ENCODE measurements at places on chromosomes 12 and 14. TPM values are rescaled to one million over a fixed set of nuclear protein-coding genes. Genes with fewer than 3 reads are reported as not detected.

DNA sequence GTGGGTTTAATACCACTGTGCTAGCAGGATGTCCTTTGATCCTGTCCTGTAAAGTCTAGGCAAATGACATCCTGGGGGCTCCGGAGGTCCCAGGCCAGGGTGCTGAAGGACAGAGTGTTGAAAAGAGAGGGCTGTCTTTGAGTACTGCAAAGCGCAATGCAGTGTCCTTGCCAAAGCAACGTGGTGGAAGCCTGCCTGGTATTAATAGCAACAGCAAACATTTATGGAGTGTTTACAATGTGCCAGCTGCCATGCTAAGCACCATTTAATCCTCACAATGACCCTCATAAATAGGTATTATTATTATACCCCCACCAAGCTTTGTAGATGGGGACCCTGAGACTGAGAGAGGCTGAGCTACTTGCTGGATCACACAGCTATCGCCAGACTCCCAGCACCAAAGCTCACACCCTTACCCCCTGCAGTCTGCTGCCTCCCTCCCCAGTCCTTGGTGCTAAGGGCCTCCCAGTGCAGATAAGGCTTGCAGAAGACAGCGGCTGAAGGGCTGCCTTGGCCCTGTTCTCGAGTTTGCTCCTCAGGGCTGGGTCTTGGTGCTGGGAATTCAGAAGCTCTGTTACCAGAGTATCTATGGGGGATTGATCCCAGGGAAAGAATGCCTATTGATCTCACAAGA, 427.7 kb downstream of the FUT8 start:
- H3K4me1 ChIP-seq: peaks cover 5% of the 10 kb centered on the region
- peak; percentile 30 for DNase-seq
- no peak overlapping the region for H3K27ac ChIP-seq

DNA sequence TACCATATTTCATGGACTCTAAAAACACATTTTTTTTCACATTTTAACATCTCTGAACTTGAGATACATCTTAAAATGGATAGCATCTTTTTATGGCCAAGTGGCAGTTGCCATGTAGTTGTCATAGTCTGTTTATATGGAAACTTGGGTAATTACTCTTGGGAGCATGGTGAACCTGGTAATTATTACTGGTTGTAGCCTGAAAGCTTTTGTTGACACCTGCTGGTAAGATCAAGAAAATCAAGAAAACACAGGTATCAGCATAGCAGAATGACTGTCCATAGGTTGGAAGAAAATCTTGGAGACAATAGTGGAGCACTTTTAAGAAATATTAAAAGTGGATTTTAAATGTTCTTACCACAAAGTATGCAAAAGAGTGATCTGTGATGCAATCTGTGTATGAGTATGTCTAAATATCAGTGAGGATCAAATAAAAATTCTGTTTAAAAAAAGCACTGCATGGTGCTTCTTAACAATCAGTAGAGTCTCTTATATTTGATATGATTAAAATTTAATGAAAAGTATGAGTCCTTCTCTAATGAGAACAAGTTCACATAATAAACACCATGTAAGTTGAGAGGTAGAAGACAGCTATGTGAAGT, 44.2 kb downstream of the TTC8 start:
- no peaks in the 10 kb centered on the region for H3K4me1 ChIP-seq
- DNase-seq: peak; percentile 15
- H3K4me3 ChIP-seq: no peak overlapping the region
- H3K27me3 ChIP-seq: no peaks in the 10 kb centered on the region

RFX4 gene
- not detected for total RNA-seq

DNA sequence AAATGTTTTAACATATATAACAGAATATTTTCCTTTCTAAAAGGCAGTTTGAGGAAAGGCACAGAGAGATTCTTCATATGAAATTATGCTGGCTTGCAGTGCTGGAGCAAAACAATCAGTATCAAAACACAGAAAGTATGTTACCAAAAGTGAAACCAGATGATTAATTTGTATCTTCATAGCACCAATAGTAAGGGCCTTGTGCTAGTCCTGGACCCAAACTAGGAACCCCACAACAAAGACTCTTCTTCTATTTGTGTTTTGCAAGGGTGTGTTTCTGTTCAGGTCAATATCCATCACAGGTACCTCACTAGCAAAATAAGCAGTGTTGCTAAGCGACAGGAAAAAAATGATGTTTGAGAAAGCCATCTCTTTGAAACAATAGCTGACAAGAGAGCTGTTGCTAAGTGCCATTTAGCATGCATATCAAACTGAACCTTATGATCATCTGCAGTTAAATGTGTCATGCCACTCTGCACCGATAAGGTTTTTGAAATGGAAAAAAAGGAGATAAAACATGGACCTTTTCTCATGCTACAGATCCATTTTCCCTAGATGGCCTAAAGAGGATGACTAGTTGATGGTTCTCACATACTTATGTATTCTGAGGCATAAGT, 196.2 kb upstream of the ALG10 start:
- H3K36me3 ChIP-seq: no peaks in the 10 kb centered on the region
- H3K27ac ChIP-seq: no peak overlapping the region
- no peaks in the 10 kb centered on the region for H3K4me1 ChIP-seq
- no peak for DNase-seq

ADAM20 gene
- total RNA-seq: 0.04 TPM

DNA sequence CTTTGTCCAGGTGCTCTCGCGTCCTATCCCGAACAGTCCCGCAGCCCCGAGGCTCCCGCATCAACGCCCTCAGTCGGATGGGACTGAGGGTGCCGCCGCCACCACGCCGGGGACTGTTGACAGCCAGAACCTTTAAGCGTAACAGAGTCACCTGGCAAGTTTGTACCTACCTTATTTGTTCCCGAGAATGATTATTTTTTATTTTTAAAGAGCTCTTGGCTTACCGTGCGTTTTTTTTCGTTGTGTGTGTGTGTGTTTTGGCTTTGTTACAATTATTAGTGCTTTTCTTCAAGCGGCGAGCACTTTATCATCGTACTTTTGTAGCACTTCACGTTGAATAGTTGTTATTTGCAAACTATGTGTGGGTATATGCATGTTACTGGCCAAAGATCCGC, 463 bp downstream of the COA8 start:
- peak overlapping the region; percentile 99 for H3K27ac ChIP-seq
- no peak for DNase-seq
- peak overlapping the region; percentile 81 for H3K4me3 ChIP-seq
- H3K4me1 ChIP-seq: peaks cover 16% of the 10 kb centered on the region

- H3K4me1 ChIP-seq: no peaks in the 10 kb centered on the region
- H3K27me3 ChIP-seq: no peaks in the 10 kb centered on the region
- peak; percentile 41 for DNase-seq
- H3K27ac ChIP-seq: no peak overlapping the region
- H3K36me3 ChIP-seq: no peaks in the 10 kb centered on the region
These were observed 49.4 kb downstream of the VWF start for GRCh38 chr12:6074979-6075585.

DNA sequence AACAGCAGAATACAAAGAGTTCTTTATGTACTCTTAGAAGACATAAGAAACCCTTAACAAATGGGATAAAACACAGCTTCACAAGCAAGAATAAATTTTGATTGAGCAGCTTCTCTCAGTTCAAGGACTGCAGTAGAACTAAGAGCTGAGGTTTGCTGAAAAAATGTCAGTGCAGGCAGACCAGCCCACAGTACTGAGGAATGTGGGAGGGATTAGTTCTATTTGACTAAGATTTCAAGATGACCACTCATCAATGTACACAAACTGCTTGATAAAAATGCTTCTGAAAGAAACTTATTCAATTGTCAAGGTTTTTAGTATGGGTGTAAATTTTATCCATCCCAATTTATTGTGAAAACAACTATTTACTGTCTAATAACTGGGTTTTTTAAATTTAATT, 138.4 kb downstream of the SEC23A start:
- DNase-seq: no peak
- no peaks in the 10 kb centered on the region for H3K36me3 ChIP-seq
- peaks cover 2% of the 10 kb centered on the region for H3K4me1 ChIP-seq
- H3K27me3 ChIP-seq: no peaks in the 10 kb centered on the region
- H3K27ac ChIP-seq: no peak overlapping the region

DNA sequence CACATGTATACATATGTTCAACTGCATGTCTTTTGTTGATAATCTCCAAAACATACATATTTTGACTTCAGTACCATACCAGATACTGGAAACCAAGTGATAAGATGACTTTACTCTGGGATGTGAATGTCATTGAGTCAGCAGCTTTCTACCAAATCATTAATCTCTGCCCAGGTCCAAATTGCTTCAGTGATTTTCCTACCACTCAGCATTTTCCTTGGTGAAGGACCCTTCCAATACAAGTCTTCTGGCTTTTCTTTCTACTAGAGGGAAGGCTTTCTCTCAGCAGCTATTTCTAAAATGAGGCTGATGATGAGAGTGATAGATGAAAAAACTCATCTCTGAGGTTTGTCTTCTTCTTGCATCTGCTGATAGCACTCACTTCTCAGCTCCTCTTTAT, 1008.5 kb downstream of the NRXN3 start:
- H3K27ac ChIP-seq: no peak overlapping the region
- no peaks in the 10 kb centered on the region for H3K4me1 ChIP-seq
- H3K27me3 ChIP-seq: no peaks in the 10 kb centered on the region
- no peak overlapping the region for H3K4me3 ChIP-seq

B4GALNT3 gene
- 39.2 TPM for total RNA-seq

RPS6KL1 gene
- 7.6 TPM for total RNA-seq

GRCh38 chr14:85852906-85853305, 323.0 kb downstream of the FLRT2 start:
- H3K36me3 ChIP-seq: no peaks in the 10 kb centered on the region
- H3K4me3 ChIP-seq: no peak overlapping the region
- no peak overlapping the region for H3K27ac ChIP-seq

DNA sequence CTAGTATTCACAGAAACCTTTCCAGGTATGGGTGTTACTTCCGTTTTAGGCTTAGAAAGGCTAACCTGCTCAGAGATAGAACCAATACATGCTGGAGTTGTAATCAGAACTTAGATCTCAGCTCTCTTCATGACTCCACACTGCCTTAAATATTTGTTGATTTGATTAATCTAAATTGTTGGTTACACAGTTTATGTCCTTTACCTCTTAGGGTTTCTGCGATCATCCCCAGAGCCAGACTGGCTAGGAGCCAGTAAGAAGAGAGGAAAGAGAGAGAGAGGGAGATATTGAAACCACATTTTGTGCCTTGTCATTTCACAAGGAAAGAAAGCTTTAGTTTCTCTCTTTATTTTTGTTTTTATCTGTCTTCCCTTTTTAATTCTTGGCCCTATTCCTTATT, 16.8 kb upstream of the MGP start:
- no peaks in the 10 kb centered on the region for H3K27me3 ChIP-seq
- H3K4me3 ChIP-seq: no peak overlapping the region
- no peak overlapping the region for H3K27ac ChIP-seq
- no peaks in the 10 kb centered on the region for H3K36me3 ChIP-seq
- DNase-seq: no peak

- H3K27me3 ChIP-seq: no peaks in the 10 kb centered on the region
- no peak for DNase-seq
- H3K4me3 ChIP-seq: no peak overlapping the region
- H3K4me1 ChIP-seq: peaks cover 19% of the 10 kb centered on the region
These were observed 12.8 kb downstream of the KRT80 start for GRCh38 chr12:52178984-52179383.

KRT85 gene
- total RNA-seq: 0.12 TPM

DNA sequence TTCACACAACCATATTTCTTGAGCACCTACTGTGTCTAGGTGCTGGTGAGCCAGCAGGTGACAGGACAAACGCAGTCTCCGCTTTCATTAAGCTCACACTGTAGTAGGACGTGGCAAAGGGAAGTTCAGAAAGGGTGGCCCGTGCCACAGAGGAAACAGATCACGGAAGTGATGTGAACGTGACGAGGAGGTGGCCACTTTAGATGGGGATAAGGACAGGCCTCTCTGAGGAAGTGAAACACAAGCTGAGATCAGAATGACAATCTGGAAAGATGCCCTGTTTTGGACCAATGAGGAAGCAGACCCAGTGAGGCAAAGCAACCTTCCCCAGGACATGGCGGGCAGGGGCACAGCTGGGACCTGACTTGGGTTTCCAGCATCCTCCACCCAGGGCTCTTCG, 127.4 kb upstream of the PRMT8 start:
- no peaks in the 10 kb centered on the region for H3K36me3 ChIP-seq
- no peak overlapping the region for H3K4me3 ChIP-seq
- no peak for DNase-seq

DNA sequence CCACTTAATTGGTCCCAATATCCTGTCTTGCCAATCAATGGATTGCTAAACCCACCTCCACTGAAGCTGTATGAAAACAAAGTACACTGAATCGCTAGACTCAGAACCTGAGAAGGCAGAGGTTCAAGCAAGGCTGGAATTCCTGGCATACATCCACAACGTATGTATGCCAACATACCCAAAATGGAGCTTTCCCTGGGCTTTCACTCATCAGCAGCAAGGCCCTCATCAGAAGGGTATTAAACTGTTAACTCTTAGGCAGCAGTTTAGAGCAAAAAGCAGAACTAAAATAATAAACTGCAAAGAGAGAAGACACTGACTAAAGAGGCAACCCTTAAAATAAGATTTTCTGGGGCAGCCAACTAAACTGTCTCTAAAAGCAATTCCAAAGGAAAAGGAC, 13.6 kb downstream of the MED13L start:
- H3K27ac ChIP-seq: peak overlapping the region; percentile 29
- DNase-seq: peak; percentile 36
- peaks cover 44% of the 10 kb centered on the region for H3K4me1 ChIP-seq
- H3K36me3 ChIP-seq: no peaks in the 10 kb centered on the region
- no peak overlapping the region for H3K4me3 ChIP-seq

GRCh38 chr12:124829008-124829707, 34.5 kb downstream of the SCARB1 start:
- peaks cover 11% of the 10 kb centered on the region for H3K4me1 ChIP-seq
- no peaks in the 10 kb centered on the region for H3K27me3 ChIP-seq
- H3K27ac ChIP-seq: peak overlapping the region; percentile 66
- no peak for DNase-seq

DNA sequence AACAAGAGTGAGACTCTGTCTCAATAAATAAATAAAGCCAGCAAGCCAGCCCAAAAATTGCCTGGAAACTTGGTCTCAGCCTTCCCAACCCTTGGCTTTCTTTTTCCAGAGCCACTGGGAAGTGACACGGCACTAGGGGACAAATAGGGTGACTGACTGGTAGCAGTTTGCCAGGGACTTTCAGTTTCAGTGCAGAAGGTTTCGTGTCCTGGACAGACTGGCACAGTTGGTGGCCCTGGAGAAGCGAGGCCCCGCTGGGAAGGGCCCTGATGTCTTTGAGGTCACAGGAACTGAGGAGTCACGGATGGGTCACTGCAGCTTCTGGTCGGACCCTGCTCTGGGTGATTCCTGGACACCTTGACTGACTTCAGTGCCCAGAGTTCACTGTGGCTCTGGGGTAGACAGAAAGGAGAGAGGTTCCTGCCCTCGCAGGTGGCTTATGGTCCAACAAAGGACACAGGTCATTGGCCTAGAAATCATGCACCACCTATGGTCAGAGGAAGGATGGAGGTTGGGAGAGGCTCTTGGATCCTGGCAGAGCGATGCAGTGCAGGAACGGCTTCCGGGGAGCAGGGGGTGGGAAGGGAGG, 2.7 kb downstream of the LRRC43 start:
- H3K4me1 ChIP-seq: no peaks in the 10 kb centered on the region
- H3K4me3 ChIP-seq: no peak overlapping the region
- H3K36me3 ChIP-seq: no peaks in the 10 kb centered on the region
- no peak overlapping the region for H3K27ac ChIP-seq

MYF6 gene
- not detected for total RNA-seq
